ENCODE measurements at places on chromosomes 6 and 20.
A peak's percentile ranks its signal among the peaks of the same experiment; 100 is the strongest.

GRCh38 chr20:24808616-24809015, 140.5 kb upstream of the CST7 start:
- no peak overlapping the region for H3K4me3 ChIP-seq
- H3K27me3 ChIP-seq, result no peaks in the 10 kb centered on the region
- H3K4me1 ChIP-seq, result peaks cover 27% of the 10 kb centered on the region
- DNase-seq, result no peak
- peak overlapping the region; percentile 91 for H3K27ac ChIP-seq
- H3K36me3 ChIP-seq, result no peaks in the 10 kb centered on the region

DNA sequence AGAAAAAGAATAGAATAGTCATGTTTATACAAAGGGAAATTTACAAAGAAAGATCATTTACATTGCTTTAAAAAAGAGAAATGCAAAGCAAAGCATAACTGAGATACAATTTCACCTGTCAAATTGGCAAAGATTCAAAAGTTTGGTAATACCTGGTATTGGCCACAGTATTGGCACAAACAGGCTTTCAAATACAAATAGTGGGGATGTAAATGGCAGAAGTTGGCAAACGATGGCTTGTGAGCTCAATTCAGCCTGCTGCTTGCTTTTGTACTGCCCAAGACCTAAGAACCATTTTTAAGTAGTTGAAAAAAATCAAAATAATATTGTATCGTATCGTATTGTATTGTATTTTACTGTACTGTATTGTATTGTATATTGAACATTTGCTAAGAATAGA, 194.5 kb upstream of the JAG1 start:
- no peaks in the 10 kb centered on the region for H3K36me3 ChIP-seq
- DNase-seq, result no peak
- H3K4me3 ChIP-seq, result no peak overlapping the region
- H3K27ac ChIP-seq, result no peak overlapping the region
- H3K4me1 ChIP-seq, result peaks cover 26% of the 10 kb centered on the region
- H3K27me3 ChIP-seq, result no peaks in the 10 kb centered on the region

DNA sequence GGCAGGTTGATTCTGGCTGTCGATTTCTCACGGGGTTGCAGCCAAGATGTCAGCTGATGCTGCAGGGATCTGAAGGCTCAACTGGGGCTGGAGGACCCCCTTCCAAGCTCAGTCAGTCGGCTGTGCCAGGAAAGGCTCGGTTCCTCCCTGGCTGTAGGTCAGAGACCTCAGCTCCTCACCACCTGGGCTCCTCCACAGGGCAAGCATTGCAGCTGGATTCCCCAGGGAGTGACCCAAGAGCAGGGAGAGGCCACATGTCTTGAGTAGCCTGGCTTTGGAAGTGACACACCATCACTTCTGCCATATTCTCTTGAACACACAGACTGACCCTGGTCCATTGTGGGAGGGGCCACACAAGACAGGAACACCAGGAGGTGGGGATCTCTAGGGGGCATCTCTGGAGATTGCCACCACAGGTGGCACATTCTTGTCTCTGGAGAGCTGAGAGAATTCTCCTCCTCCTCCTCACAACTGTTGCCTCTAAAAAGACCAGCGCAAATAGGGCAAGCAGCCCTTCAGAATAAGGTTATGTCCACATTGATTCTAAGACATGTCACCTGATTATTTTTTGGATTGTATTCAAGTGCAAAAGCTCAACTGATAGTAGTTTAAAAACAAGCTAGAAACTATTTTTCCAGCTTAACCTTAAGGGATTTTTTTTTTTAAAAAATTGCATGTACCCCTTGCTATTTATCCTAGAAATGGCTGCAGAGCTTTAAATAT, 270.5 kb downstream of the NRN1 start:
- H3K4me1 ChIP-seq, result peaks cover 17% of the 10 kb centered on the region
- no peaks in the 10 kb centered on the region for H3K36me3 ChIP-seq
- H3K27ac ChIP-seq, result no peak overlapping the region
- H3K27me3 ChIP-seq, result no peaks in the 10 kb centered on the region

GRCh38 chr20:63173552-63174191, 42.3 kb downstream of the YTHDF1 start:
- peaks cover 6% of the 10 kb centered on the region for H3K4me1 ChIP-seq
- no peak overlapping the region for H3K27ac ChIP-seq
- H3K4me3 ChIP-seq, result no peak overlapping the region
- peak; percentile 29 for DNase-seq
- no peaks in the 10 kb centered on the region for H3K36me3 ChIP-seq

DNA sequence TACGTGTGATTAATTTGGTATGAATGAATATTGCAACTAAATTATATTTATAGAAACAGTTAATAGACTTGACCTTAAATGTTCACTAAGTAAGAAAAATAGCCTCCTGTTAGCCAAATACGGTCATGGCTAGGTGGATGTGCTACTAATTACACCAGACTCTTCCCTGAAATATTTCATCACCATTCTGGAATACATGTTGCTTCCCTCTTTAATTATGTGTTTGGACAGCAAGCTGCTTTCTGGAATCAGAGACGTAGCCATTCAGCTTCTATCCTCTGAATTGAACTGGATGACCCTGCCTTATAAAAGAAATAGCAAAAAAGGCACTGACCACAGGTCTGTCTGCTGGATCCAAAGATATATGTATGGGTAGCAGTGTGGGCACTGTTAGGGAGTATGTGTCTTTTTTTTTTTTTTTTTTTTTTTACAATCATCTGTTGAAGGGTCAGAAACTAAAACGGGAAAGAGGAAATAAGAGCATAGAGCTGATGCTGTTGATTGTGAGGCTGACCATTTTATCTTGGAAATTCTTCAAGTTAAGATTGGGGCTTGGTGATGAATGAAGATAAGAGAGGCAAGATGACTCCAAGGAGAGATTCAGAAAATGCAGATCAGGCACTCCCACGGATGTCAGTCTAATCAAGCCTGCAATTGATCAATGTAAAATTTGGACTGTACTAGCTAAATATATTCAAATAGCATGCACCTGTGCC, 283.2 kb upstream of the HSF2 start:
- H3K4me3 ChIP-seq, result no peak overlapping the region
- H3K36me3 ChIP-seq, result no peaks in the 10 kb centered on the region
- no peak for DNase-seq
- H3K27ac ChIP-seq, result no peak overlapping the region

DNA sequence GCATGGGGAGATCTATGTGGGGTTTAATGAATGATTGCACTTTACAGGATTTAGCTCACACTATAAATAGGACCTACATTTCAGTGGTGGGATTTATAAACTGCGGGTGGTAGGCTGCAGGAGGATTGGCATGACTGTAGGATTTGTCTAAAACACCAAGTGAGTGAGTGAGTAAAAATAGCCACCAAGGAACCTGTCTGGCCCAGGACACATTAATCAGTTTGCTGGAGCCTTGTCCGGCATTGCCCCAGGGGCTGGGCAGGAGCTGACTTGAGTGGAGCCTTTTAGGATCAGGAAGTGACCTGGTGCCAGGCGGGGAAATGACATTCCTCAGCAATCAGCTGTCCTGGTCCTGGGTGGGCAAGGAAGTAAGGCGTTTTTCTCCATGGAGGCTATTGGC, 278.7 kb upstream of the PRND start:
- H3K27me3 ChIP-seq, result peaks cover 9% of the 10 kb centered on the region
- peaks cover 9% of the 10 kb centered on the region for H3K4me1 ChIP-seq
- H3K27ac ChIP-seq, result no peak overlapping the region
- no peaks in the 10 kb centered on the region for H3K36me3 ChIP-seq
- H3K4me3 ChIP-seq, result no peak overlapping the region

DNA sequence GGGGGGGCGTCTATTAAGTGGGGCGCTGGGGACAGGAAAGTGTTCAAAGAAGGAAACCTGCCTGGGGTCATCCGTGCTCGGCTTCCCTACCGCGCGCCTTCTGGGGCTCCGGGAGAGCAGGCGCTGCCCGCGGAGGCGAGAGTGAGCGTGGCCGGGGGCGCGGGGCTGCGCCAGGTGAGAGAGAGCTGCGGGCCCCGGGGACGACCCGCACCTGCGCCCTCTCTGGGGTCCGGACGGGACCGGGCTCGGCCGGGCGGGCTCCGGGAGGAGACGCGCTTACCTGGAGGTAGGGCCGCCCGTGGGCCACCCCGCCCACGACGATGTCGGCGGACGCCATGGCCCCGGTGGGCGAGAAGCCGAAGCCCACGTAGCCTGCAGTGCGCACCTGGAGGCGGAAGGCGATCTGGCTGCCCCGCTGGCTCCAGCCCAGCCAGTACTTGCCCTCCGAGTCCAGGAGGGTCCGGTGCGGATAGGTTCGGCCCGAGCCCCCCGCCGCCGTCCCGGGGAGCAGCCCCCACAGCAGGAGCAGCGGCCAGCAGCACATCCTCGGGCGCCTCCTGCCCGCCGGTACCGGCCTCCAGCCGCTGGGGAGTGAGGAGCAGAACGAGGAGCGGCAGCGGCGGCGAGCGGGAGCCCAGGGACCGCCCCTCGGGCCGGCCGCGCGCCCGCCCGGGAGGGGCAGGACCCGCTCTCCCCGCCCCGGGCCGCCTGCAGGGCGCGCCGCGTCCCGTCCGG, at the start of gene MOXD1:
Gene MOXD1 (minus strand): TSS at position 593 of the 735 bp plus-strand sequence. CDS start 49 bp downstream, at position 544.
- DNase-seq, result peak; percentile 77
- H3K27me3 ChIP-seq, result peaks cover 53% of the 10 kb centered on the region
- H3K27ac ChIP-seq, result no peak within 1 kb of the TSS
- H3K4me3 ChIP-seq, result peak within 1 kb of the TSS; percentile 88

- H3K36me3 ChIP-seq, result no peaks in the 10 kb centered on the region
- H3K27ac ChIP-seq, result no peak overlapping the region
- no peak for DNase-seq
- H3K4me1 ChIP-seq, result peaks cover 5% of the 10 kb centered on the region
- no peaks in the 10 kb centered on the region for H3K27me3 ChIP-seq
- H3K4me3 ChIP-seq, result no peak overlapping the region
These were observed 276.7 kb downstream of the PLCB1 start for GRCh38 chr20:8408587-8409307.

- H3K36me3 ChIP-seq, result no peaks in the 10 kb centered on the region
- H3K4me3 ChIP-seq, result no peak overlapping the region
- no peak for DNase-seq
- H3K27ac ChIP-seq, result no peak overlapping the region
- H3K4me1 ChIP-seq, result no peaks in the 10 kb centered on the region
These were observed 163.1 kb downstream of the IBTK start for GRCh38 chr6:82084324-82084920.

GRCh38 chr6:116101302-116101718, 657 bp downstream of the NT5DC1 start:
- peaks cover 9% of the 10 kb centered on the region for H3K27me3 ChIP-seq
- H3K36me3 ChIP-seq, result peaks cover 5% of the 10 kb centered on the region
- H3K4me1 ChIP-seq, result peaks cover 60% of the 10 kb centered on the region

DNA sequence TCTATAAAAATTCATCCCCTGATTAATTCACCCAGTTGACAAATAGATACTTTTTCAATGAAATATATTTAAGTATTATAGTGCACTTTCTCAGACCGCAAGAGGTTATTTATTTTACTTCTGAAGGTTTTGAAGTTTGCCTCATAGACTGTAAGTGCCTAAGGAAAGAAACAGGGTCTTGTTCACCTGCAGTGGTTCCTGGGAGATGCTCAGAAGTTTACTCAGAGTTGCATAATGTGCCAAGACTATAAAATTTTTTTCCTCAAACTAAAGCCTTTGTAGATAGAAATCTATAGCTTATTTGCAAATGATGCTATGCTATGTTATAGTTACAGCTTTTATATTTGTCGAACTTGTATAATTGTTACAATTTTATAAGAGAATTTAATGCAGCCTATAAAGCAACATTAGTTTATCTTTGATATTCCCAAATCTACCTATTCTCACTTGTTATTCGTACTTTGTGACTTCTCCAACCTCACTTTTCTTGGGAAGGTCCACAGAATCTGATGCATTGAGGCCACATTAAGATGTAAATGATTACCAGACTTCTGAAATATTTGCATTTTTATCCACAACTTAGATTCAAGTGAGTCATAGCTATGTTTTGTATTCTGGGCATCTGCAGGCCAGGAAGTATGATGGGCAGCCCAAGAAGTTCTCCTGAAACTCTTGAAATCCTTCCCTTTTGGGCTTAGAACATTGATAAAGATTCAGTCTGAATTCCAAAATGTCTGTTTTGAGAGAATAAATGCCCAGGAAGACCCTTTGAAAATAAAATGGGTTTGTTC, 35.7 kb downstream of the KCNQ5 start:
- DNase-seq, result no peak
- peaks cover under 1% of the 10 kb centered on the region for H3K4me1 ChIP-seq
- no peak overlapping the region for H3K4me3 ChIP-seq
- H3K27ac ChIP-seq, result no peak overlapping the region
- H3K36me3 ChIP-seq, result no peaks in the 10 kb centered on the region

DNA sequence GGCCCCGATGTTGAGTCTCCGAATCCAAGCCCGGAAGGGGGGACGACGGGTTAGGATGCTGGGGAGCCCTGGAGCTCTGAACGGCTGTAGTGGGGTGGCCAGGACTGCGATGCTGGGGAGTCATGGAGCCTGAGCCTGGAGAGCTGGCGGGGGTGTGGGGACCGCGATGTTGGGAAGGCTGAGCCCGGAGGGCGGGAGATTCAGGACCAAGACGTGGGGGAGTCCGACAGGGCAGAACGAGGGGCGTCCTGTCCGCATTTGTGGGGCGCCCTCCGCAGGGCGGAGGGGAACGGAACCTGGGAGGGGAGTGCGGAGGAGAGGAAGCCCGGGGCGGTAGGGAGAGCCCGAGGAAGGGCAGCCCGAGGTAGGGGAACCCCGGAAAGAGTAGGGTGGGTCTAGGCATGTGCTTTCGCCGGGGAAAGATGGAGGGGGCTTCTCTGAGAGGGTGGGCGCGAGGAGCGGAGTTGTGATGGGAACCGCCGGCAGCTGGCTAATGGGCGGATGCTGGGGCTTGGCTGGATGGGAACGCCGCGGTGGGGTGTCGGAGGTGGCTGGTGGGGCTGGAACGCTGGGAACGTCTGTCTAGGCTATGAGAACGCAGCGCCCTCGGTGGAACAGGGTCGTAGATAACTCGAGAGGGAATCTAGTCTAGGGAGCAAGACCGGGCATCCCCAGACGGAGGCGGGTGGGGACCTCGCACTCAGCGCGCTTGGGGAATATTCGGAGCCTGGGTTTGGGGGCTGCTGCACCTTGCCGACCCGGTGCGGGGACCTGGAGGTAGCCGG, 684 bp downstream of the PAQR8 start:
- H3K27me3 ChIP-seq, result peaks cover 21% of the 10 kb centered on the region
- H3K4me3 ChIP-seq, result peak overlapping the region; percentile 98
- peak; percentile 57 for DNase-seq
- H3K27ac ChIP-seq, result no peak overlapping the region
- peaks cover 44% of the 10 kb centered on the region for H3K4me1 ChIP-seq

- no peak overlapping the region for H3K4me3 ChIP-seq
- DNase-seq, result no peak
- no peaks in the 10 kb centered on the region for H3K36me3 ChIP-seq
- no peak overlapping the region for H3K27ac ChIP-seq
These were observed 11.3 kb downstream of the ZHX3 start for GRCh38 chr20:41306061-41306727.

DNA sequence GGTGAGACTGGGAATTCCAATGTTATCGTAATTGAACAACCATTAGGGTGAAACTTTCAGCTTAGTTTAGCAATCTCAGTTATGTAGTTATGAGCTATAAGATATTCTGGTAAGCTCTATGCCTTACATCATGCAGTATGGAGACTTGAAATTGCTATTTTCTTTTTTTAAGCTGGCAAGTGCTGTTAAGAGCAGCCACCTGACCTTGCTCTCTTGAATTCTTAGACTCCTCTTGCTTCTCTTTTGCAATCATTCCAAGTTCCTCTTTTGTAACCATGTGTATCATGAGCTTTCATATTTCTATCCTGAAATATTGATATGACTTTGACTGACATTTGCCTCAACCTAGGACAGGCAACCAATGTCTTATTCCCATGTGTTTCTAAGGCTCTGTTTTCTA, 446.3 kb upstream of the SLC35B3 start:
- H3K36me3 ChIP-seq, result no peaks in the 10 kb centered on the region
- no peak for DNase-seq
- H3K4me1 ChIP-seq, result no peaks in the 10 kb centered on the region
- H3K4me3 ChIP-seq, result no peak overlapping the region
- no peak overlapping the region for H3K27ac ChIP-seq

GRCh38 chr6:166236596-166236995, 68.9 kb upstream of the TBXT start:
- no peak overlapping the region for H3K27ac ChIP-seq
- no peak overlapping the region for H3K4me3 ChIP-seq
- H3K27me3 ChIP-seq, result peaks cover 6% of the 10 kb centered on the region
- H3K4me1 ChIP-seq, result peaks cover 55% of the 10 kb centered on the region
- no peaks in the 10 kb centered on the region for H3K36me3 ChIP-seq

All from nephron progenitor cell (in vitro differentiated cells).